Stimulated activated CD8-positive, alpha-beta memory T cell treated with anti-CD3 and anti-CD28 coated beads, Interleukin-7, amount 100 ng/mL, for 1 hour (primary cell): ENCODE measurements at places on chromosomes 1 and 21.

- DNase-seq = no peak
Measured at GRCh38 chr1:153099461-153100045, 5.2 kb upstream of the SPRR2E start.

DNA sequence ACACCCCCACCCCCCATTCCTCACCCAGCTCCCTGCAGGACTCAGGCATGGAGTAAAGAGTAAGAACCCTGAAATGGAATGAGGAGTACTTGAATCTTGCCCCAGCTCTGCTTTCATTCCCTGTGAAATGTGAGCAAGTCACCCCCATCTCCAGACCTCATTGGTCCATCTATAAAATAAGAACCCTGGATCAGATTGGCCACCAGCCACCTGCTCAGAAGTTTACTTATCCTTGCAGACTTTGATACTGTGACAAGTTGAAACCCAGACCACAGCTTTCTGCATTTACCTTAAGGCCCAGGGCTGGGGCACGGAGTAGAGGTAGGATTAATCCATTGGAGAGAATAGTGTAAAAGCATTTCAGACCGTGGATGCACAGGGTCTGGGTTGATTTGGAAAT, 2.2 kb downstream of the KISS1 start:
- no peak for DNase-seq

DNA sequence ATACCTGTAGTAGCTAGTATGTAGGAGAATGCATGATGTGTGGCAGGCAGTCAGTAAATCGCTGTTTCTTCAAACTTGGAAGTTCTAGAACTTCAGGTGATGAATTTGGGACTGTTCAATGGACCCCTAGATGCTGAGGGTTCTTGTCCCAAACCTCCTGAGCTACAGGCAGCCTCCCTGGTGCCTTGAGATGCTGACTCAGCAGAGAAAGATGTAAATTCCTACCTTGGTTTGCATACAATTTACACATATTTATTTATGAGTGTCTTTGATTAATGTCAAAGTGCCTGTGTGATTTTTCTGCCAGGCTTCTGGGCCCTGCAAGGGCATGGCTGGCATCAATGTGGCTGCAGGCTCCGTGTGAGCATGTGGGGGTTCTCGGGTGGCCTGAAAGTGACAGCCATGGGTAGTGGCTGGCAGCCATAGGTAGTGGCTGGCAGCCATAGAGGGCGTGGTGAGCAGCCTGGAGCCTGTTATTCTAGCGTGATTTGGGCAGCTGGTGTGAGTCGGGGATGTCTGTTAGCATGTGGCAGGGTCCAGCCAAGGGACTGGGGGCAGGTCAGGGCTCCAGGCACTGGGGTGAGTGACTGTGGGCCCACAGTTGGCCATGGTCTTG, 13.2 kb upstream of the POU3F1 start:
- no peak for DNase-seq

GRCh38 chr1:201942129-201942495, 4.2 kb downstream of the LMOD1 start:
- no peak for DNase-seq

- no peak for DNase-seq
Measured at GRCh38 chr21:15557925-15558324, 171.9 kb upstream of the USP25 start.
